Fibroblast of skin of right biceps (primary cell): ENCODE measurements at places on chromosomes 6 and 20.

GRCh38 chr20:48680650-48681049, 147.1 kb downstream of the PREX1 start:
- DNase-seq = no peak

- no peak for DNase-seq
Observed at GRCh38 chr6:139736325-139736906, 362.0 kb upstream of the CITED2 start.

- no peak for DNase-seq
Observed at GRCh38 chr6:134323294-134323693, 5.4 kb upstream of the SGK1 start.

- DNase-seq = peak; percentile 99
Observed at GRCh38 chr6:139407718-139408222, 33.3 kb upstream of the CITED2 start.

DNA sequence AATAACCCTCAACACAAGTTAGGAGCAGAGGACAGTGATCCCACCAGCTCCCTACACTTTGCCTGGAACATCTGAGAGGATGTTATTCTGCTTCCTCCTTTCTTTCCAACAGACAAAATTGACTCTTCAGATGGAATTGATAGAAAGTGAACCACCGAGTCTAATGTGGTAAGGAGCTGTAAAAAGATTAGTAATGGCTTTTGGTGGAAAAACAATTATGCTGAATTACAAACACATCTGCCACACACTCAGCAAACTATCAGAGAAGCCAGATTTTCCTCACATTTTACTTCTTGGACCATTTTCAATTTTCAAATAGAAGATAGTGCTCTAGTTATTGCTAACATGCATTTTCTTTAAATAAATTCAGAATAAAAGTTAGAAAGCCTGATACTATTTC, 171.8 kb upstream of the COL21A1 start:
- no peak for DNase-seq

- peak; percentile 97 for DNase-seq
Observed at GRCh38 chr20:33489495-33490022, 337 bp upstream of the CBFA2T2 start.

DNA sequence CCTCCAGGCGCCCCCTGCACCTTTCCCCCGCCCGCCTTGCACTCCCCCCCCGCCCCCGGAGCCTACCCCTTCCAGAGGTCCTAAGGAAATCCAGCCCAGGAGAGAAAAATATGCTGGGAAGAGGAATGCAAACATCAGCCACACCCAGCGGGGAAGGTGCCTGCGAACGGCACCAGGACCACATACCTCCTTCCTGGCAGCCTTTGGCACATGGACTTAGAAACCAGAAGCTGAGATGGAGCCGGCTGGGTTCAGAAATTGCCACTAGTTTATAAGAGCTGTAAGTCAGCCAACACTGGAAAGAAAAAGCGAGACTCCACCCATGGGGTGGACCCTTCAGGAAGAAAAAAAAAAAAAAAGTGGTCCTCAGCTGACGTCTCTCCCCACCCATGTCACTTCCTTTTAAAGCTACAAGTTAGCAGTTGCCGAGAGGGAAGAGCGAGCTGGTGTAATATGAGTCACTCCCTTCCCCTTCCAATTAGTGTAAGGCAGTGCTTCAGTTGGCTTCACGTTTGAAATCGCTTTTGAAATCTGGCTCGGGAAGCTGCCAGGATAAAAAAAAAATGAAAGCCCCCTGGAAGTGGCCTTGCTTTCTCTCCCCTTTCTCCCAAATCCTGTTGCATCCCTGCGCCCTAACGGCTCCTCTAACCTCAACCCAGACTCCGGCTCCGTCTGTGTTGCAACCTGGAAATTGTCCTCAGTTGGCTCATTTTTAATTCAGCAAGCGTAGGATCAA, at the start of gene AGPAT4:
TSS of gene AGPAT4 (minus strand) at position 310 of the 736 bp plus-strand sequence. CDS start 41,848 bp downstream, outside the sequence.
- peak; percentile 98 for DNase-seq

DNA sequence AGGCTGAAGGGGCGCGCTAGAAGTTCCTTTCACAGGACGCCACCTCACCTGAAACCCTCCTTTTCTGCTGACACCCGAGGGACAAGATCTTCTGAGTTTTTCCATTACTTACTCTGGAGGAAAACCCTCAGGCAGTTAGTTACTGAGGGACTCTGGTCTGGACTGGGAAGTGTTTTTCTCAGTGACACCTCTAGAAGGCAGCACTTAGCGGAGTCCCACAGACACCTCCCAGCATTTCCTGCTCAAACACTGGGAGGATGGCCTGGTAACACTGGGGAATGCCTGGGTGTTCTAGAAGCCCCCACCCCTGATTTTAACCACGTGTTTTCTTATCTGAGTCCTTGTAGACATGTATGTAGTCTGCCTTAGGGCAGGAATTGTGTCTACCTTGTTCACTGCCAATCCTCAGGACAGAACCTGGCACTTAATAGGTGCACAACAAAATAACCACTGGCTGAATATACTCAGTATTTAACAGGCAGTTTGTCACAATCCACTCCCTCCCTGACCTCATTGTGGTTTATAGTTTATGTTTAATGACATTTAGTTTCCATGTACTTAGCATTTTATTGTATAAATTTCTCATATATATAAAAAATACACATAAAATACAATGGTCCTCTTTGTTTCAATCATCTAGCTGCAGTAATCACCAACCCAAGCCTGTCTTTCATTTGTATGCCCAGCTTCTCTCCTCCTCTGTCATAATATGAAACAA, 4.8 kb downstream of the GSTA3 start:
- peak; percentile 15 for DNase-seq

DNA sequence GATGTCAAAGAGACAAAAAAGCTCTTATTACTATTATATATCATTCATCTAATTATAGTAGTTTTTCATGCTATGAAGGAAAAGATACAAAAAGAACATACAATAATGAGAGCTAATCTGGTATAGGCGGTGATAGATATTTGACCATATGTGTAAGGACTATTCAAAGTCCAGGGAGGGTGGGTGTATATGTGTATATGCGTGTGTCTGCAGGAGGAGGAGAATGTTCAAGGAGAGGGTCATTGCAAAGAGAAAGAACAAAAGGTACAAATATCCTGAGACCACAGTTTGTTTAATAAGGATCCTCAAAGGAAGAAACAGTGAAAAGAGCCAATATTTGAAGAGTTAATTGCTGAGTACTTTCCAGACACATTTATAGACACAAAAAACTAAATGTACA, 1288.6 kb upstream of the CITED2 start:
- DNase-seq = no peak

GRCh38 chr6:40256831-40257230, 322.6 kb upstream of the MOCS1 start:
- DNase-seq = no peak

GRCh38 chr6:83086751-83087150, 19.3 kb downstream of the DOP1A start:
- no peak for DNase-seq

DNA sequence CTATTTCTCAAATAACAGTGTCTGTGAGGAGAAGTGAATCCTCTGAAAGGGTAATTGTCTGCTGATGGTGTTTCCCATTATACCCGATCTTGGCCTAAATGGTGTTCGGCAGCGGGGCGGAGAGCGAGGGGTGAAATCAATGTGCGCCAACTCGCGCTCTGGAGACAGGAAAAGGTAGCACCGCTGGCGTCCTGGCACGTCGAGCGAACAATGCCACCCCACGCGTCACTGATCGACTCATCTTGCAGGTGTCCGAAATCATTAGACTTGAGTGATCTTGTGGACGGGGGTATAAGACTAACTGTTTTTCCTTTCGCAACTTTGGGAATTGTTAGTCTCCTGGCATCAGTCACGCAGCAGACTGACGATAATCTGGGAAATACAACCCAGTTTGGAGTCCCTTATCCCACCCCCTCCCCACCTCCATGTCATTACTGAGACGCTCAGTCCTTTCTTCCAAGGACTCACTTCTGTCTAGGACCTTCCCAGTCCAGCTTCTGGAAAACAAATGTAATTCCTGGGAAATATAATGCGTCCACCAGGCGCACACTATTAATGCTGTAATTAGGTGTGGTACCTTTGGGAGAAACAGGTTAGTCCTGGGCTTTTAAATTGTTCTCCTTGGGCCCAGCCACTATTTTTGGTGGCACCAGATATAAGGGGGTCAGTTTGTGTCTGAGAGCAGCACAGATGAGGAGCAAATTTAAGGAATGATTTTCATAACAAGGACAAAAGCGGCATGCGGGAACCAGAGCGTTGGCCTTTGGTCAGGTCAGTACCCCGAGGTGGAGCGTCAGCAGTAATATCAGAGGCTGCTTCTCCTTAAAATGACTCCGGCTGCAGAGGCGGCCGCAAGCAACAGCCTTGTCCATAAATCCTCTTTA, 2.3 kb downstream of the LINC00237 start:
- DNase-seq = no peak

DNA sequence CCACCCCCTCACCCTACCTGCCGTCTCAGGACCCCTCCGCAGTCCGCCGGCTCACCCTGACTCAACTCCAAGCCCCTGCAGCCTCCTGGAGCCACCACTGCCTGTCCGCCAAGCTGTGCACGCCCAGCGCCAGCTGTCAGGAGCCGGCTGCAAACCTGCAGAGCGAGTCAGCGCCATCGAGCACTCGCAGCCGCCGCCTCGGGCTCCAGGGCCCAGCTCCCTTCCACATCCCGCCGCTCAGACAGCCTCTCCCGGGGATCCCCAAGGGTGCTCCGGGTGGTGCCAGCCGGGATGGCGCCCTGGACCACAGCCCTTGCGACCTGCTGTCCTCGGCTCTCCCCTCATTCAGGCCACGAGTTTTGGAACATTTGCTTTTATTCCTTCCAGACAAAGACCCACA, 4.3 kb downstream of the TNNC2 start:
- DNase-seq = peak; percentile 26

DNA sequence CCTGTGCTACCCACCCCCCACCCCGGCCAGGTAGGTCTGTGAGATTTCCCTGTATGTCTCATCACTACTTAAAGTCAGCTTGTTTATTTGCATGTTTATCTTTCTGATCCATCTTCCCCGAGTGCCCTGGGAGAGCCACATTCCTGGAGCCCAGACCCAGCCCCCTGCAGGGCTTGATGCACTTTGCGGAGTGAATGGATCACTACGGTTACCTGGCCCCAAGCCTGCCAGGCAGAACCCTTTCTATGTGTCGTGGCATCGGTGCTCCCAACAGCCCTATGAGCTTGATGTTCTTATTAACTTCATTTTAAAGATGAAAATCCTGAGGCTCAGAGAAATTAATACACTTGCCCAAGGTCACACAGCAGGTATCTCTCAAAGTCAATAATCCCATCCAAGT, 13.6 kb upstream of the SLCO4A1 start:
- DNase-seq = no peak

DNA sequence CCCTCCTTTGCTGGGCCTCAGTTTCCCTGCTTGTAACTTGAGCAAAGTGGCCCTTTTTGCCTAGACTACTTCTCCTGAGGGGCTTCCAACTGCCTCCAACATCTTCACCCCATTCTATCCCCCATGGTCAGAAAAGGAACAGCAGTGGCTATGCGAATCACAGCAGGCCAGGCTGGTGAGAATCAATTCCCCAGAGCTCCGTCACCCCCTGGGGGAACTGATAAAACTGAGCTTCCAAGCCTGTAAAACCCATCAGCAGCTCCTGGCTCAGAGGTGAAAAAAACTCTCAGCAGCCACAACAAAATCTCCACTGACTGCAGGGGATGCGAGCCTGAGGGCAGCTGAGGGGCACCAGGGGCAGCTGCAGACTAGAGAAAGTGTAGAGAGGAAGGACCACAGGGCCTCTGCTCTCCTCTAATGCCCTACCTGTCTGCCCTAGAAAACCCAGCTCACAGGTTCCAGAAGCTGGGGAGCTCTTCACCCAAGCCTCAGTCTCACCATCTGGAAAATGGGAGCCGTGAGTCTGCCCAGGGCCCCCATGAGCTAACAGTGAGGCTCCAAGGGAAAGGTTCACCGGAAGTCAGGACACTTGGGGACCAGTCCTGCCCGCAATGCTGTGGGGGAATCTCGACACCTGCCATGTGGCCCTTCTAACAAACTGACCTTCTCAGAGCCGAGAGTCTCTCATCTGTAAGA, 120.6 kb downstream of the GRM4 start:
- peak; percentile 4 for DNase-seq

GRCh38 chr6:139784222-139784769, 409.8 kb upstream of the CITED2 start:
- no peak for DNase-seq

GRCh38 chr6:88454658-88455057, 288.5 kb upstream of the CNR1 start:
- no peak for DNase-seq

- no peak for DNase-seq
Observed at GRCh38 chr20:40718982-40719729, 30.1 kb upstream of the MAFB start.

DNA sequence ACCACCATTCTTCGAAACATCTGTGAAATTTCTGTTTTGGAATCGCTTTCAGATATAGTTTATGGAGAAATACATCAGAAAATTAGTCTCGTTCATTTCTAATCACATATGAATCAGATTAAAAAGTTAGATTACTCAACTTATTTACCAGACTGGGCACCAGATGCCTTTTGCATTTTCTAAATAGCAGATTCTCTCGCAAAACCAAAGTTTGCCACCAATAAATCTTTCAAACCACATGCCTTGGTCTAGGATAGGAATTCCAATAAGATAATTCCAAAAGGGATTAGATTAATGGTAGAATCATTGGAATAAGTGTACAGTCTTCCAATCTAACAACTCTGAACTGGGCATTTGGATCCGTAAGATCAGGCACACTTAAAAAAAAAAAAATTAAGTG, 160.4 kb upstream of the TAB2 start:
- no peak for DNase-seq

- no peak for DNase-seq
Observed at GRCh38 chr6:41717392-41717736, 18.0 kb downstream of the TFEB start.
